Thoracic aorta (tissue), 2 donors: ENCODE measurements at places on chromosomes 1 and 21.

- no peak for DNase-seq
Observed at GRCh38 chr1:101849356-101849755, 147.4 kb downstream of the OLFM3 start.

DNA sequence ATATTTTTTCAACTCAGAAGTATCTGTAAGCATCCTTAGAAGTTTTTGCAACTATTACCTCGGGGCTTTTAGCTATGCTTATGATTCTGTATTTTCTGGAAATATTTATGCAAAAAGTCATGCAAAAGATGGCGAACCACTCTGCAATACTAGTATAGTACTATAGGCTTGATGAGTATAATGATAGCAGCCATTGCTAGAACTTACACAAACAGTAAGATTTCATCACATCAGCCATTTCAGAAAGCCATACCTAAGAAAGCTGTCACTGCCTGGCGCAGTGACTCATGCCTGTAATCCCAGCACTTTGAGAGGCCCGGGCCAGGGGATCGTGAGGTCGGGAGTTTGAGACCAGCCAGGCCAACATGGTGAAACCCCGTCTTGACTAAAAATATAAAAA lies 227.1 kb downstream of the LRRC7 start:
- DNase-seq: no peak

GRCh38 chr1:36154765-36155407 lies 1.1 kb upstream of the MAP7D1 start:
- no peak for DNase-seq

DNA sequence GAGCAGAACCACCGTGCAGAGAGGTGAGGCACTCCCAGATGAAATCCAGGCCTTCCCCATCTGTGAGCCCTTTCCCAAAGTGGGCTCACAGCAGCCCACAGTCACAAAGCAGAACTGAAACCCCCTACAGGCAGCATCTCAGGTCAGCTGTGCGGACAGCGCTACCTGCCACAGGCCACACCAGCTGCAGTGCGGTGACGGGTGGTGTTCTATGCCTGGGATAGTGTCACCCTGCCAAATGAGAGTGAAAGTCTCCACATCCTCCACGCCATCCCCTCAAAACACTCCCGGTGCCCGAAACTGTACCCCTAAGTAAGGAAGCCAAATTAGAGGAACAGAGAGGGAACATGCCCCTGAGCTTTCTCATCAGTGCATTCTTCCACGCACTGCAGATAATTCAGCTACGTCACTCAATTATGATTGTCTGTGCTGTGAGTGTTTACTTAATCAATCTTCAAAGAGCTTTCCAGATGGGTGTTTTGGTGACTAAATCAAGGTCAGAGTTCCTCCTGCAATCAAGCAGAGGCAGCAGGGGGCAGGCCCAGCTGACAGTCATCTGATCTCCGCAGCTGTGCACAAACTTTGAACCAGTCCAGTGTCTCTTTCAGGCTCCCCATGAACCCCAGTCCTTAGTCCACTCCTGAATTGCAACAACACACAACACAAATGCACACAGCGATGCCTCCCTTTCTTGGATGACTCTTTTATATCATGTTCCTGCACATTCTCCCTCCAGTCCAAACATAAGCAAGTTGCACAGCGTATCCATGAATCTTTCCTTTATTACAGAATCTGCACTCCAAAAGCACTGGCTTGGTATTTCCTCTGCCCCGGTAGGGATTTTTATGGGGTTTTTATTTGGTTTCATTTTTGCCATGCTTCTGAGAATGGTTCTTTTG lies 150.0 kb downstream of the TOMM20 start:
- no peak for DNase-seq

- DNase-seq: no peak
Observed at GRCh38 chr1:183023146-183023600, at the start of gene LAMC1. LAMC1 (plus strand) TSS chr1:183023420; CDS start chr1:183023717, 297 bp downstream.

DNA sequence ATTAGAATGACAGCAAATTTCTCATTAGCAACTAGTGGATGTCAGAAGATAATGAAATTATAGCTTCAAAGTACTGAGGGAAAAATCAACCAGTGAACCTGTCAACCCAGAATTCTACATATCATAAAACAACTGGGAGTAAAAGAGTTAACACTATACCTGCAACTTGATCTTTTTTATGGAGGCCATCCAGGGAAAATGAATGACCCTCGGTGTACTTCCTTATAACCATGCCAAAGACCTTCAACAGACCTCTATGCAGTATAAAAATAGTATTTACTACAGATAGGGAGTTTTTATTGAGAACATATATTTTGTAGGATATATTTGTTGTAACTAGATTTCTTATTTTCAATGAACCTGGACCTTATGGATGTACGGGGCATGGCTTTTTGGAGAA lies 392.5 kb upstream of the ZRANB2 start:
- DNase-seq: no peak

DNA sequence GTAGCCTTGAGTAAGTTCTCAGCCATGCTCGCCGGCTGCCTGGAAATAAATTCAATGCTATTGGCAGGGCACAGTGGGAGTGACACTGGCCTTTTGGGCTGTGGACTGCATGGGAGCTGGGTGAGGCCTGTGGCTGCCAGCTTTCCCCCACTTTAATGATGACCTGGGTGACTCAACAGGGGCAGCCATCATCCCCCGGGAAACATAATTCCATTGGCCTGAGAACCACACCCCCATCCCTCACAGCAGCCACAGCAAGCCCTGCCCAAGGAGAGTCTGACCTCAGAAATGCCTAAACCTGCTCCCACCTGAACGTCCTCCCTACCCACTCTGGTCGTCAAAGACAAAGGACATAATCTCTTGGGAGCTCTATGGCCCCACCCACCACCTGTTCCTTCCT lies 384.0 kb downstream of the LTN1 start:
- no peak for DNase-seq

- no peak for DNase-seq
Observed at GRCh38 chr1:101996825-101997465, at the start of gene OLFM3. OLFM3 (minus strand) TSS chr1:101996926.
